ENCODE measurements at places on chromosomes 1 and 21. TPM values are rescaled to one million over a fixed set of nuclear protein-coding genes. Genes with fewer than 3 reads are reported as not detected.

The FAM167B gene
- 58.2 TPM for polyA plus RNA-seq

The JAM2 gene
- 12.5 TPM for polyA plus RNA-seq

The UTP25 gene
- 2.2 TPM for polyA plus RNA-seq

The NPPB gene
- polyA plus RNA-seq, result 1.1 TPM

The SAMD11 gene
- 32.7 TPM for polyA plus RNA-seq

The RXRG gene
- 0.68 TPM for polyA plus RNA-seq

The TMEM51 gene
- 19.7 TPM for polyA plus RNA-seq

The FAM78B gene
- 0.99 TPM for polyA plus RNA-seq

The KLHDC8A gene
- polyA plus RNA-seq, result 60.9 TPM

The F13B gene
- polyA plus RNA-seq, result not detected

The EEIG2 gene
- polyA plus RNA-seq, result 1.8 TPM

The C1orf174 gene
- 15.8 TPM for polyA plus RNA-seq

The CACNA1S gene
- polyA plus RNA-seq, result not detected

The VTCN1 gene
- not detected for polyA plus RNA-seq

The FCN3 gene
- 23.2 TPM for polyA plus RNA-seq

The SYT14 gene
- polyA plus RNA-seq, result 0.57 TPM

The MMP23B gene
- polyA plus RNA-seq, result 28.0 TPM
